A172 (cell line): ENCODE measurements at places on chromosomes 12 and 14. TPM values are rescaled to one million over a fixed set of nuclear protein-coding genes. Genes with fewer than 3 reads are reported as not detected.

RNASE7 gene
- not detected in 2 replicates for total RNA-seq

MAP1LC3B2 gene
- total RNA-seq = 1.8 TPM in 1 of 2 replicates, not detected in the other

ADAMTS20 gene
- total RNA-seq = 0.22 TPM in 1 of 2 replicates, not detected in the other

RFX4 gene
- not detected in 2 replicates for total RNA-seq

STAT6 gene
- total RNA-seq = 15.2 and 18.4 TPM in 2 replicates

GPR68 gene
- total RNA-seq = 0.48 and 0.98 TPM in 2 replicates

SYCP3 gene
- total RNA-seq = not detected in 2 replicates

AQP2 gene
- total RNA-seq = not detected in 2 replicates

KERA gene
- total RNA-seq = not detected in 2 replicates

DDX23 gene
- 105 and 114 TPM in 2 replicates for total RNA-seq

ACIN1 gene
- total RNA-seq = 53.6 and 58.8 TPM in 2 replicates

BBOF1 gene
- total RNA-seq = 4.8 and 8.5 TPM in 2 replicates

COX8C gene
- not detected in 2 replicates for total RNA-seq

ATG101 gene
- 70.3 and 74.7 TPM in 2 replicates for total RNA-seq

RILPL2 gene
- total RNA-seq = 3.6 and 3.9 TPM in 2 replicates

SLC5A8 gene
- not detected in 2 replicates for total RNA-seq
